ENCODE measurements at places on chromosomes 2 and 18.

GRCh38 chr2:239836021-239836765, 188.9 kb downstream of the NDUFA10 start:
- no peak for DNase-seq

DNA sequence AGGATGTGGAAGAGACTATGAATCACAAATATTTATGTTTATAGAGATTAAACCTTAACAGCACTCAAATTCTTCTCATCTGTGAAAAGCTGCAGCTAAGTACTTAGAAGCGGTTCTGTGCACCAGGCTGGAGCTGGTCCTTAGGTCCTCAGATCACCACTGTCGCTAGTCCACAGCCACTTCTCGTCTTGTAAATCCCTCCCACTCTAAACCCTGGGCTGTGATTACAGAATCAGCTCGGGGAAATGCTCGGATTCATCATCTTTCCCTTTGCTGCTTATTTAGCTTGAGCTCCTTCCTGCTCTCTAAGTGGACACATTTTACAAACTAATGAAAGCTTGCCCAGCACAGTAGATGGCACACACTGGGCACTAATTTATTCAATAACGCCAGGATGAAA, 61.7 kb downstream of the RNF152 start:
- no peak for DNase-seq

DNA sequence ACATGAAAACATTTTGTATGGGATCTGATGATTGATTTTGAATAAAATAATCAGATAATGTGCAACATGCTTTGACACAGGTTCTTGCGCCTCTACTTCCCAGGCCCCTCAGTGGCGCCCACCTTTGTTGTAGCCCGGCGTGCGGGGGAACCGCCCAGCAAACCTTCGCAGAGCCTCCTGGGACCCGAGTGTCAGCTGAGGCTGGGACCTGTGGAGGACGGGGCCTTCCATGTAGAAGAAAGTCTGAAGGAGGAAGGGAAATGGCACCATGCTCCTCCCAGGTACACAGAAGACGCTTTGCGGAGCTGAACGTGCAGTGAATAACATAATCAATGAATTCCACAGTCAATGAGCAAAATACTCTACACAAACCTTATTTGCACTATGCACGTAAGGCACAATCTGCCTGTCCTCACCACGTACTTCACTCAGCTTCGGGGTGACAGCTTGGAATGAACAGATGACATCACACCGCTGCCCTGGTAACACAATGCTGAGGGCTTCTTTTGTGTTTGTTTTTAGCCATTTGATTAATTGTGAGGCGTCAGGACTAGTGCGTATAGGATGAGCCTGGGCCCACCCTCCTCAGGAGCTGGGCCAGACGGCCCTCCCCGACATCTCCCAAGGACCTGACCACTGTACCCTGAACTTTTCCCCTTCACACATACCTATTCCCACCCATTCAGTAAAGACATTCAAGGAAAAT, 78.1 kb downstream of the TWIST2 start:
- DNase-seq = no peak

DNA sequence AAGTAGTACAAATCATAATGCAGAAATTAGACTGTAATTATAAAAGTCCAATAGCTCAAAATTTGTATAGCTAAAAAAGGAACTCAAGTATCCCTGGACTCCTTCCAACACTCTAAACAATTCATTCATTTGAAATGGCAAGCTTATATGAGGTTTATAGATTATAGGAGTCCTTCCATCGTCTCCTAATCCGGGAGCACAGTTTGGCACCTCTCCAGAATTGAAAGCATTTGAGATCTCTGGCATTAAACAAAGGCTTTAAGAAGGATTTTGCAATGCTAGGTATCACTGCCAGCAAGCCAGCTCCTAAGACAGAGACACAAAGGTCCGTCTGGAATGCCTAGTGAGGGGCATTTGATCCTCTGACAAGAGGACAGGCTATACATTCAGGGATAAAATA, 90.9 kb downstream of the ACVR1 start:
- DNase-seq = no peak

GRCh38 chr18:41524674-41525470, 430.2 kb upstream of the PIK3C3 start:
- no peak for DNase-seq

DNA sequence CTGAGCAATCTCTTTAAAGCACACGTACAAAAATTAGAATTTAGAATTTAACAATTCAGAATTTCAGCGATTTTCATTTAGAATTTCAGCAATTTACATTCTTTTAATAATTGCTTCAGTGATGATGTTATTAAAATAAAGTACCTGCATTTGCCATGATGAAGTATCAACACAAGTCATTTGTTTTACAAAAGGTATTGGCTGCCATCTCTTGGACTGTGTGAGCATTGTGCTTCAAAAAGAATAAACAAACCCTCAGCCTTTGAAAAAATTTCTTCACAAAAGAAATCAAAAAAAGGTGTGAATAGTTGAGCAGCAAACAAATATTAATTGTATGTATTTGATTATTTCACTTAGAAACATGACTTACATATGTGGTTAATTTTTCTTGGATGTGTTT, 27.1 kb upstream of the ZC3H15 start:
- peak; percentile 49 for DNase-seq

DNA sequence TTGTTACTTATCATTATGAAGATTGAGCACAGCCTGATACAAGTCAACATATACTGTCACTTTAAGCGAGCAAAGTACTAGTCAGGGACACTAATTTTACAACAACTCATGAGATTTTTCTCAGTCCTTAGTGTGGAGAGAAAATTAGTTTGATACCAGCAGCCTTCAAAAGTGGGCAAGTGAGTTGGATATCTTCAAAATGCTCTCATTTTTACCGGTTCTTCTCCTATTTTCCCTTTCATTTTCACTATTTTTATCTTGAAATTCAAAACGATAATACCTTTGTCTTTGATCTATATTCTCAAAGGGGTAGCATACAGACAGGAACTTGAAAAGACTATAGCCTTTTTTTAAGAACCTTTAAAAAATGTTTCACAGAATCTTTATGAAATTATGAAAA, 52.0 kb upstream of the UBXN4 start:
- no peak for DNase-seq

DNA sequence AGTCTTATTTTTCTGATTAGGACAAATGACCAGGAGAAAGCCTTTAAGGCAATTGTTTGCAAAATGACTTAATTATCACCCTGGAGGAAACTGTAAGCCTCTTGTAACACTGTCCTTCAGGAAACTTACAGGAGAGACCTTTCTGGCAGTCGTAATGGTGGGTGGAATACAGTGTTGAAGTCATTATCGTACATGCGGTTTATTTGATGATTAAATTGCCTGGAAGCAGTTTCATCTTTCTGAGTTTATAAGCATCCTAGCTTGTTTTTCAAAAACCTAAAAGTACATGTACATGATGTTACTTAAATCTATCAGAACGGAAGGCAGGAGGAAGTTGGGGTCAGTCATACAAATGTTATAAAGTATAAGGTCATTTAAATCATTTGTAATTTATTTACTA, 86.2 kb upstream of the RAB27B start:
- DNase-seq = no peak

DNA sequence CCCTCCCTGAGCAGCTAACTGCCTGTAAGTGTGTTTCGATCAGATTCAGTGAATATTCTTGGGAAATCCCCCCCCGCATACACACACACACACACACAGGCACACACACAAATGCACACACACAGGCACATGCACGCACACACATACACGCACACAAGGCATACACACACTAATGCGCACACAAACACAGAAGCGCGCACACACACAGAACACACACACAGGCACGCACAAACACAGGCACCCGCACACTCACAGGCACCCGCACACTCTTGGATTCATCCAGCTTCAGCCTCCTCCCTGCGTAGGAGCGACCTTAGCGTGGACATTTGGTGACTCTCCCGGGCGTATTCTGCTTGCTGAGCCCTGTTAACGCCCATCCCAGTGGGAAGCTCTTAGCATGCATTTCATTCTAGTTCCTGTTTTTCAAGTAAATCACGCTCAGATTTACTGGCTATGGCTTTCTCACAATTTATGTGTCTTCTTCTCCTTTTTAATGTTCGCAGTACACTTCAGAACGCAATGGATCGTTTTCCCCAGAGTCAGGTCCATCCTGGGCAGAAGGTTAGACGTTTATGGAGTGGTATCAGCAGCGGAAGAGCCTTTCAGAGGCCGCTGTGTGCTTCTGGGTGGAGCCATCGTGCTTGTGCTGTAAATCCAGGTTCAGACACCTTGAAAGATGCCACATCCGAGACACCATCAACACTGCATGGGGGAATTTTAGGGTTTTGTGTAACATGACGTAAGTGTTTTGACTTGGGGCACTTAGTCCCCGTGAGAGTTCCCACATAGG, 656.6 kb downstream of the GALR1 start:
- DNase-seq = no peak

- DNase-seq = no peak
Measured at GRCh38 chr2:38892819-38893218, 3.1 kb downstream of the ARHGEF33 start.

GRCh38 chr18:76569644-76570419, 74.8 kb upstream of the ZNF516 start:
- no peak for DNase-seq

- DNase-seq = no peak
Measured at GRCh38 chr2:106996171-106996769, 110.3 kb upstream of the ST6GAL2 start.

All from HCEC 1CT (cell line).